ENCODE measurements at places on chromosomes 6 and 20.

- DNase-seq = no peak
Measured at GRCh38 chr6:113971741-113972140, 793 bp upstream of the HDAC2 start.

DNA sequence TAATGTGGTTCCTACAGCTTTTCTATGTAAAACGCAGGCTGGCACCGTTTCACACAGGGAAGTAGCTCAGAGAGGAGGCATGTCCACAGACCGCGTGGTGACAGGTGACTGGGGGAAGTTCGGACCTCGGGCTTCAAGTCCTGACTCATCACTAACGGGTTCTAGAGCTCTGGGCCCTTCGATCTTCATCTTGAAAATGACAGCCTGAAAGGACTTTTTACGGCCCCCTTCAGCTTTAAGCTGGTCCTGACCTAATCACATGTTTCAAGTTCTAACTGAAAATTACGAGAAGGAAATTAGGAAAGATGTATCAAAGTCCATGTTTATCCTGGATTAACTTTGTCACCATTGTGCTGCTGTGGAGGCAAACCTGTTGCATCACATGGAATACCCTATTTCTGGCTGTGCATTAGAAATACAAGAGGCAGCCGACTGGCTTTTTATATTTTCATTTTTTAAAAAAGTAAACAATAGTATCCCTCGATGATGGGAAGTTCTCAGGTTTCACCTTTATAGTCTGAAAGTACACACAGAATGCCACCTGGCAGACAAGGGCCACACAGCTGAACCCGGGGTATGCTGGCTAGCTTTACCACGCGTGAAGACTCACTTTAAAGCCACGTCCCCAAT, 2.0 kb downstream of the MAN1A1 start:
- DNase-seq = no peak

GRCh38 chr20:53903652-53903987, 166.8 kb downstream of the BCAS1 start:
- no peak for DNase-seq

DNA sequence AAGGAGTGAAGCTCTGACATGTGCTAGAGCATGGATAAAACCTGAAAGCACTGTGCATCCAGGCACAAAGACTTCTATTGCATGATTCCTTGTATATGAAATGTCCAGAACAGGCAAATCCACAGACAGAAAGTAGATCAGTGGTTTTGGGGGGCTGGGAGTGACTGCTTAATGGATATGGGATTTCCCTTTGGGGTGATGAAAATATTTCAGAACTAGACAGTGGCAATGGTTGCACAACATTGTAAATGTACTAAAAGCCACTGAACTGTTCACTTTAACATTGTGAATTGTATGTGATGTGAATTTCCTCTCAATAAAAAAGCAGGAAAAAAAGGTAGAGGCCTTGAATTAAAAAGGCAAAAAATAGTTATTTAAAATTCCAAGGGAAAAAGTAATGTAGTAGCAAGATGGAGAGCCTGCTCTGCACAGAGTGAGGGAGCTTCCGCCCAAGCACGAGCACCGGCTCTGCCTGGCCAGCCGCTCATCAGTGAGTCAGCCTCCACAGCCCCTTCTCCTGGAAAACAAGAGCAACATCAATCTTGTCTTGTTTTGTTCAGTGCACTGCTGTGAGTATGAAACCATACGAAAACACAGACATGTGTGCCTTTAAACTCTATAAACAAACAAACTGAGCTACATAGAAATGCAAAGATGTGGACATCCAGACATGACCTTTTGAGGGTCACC, 74.6 kb upstream of the THBS2 start:
- peak; percentile 20 for DNase-seq

DNA sequence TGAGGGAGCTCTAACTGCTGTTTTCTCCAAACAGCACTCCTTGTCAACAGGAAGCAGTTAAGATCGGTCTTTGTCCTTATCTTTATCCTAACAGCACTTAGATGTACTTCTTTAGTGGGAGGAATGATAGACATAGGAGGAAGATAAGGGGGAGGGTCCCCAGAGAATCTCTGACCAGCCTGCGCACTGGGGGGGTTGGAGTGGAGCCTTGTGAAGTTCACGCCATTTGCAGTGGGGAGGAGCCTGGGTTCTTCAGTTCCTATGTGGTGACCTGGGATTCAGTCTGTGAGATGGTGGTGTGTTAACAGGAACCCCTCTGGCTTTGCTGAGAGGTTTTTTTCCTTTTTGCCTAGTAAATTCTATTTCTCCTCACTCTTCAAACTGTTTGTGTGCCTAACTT, 18.1 kb upstream of the ASCC3 start:
- no peak for DNase-seq

DNA sequence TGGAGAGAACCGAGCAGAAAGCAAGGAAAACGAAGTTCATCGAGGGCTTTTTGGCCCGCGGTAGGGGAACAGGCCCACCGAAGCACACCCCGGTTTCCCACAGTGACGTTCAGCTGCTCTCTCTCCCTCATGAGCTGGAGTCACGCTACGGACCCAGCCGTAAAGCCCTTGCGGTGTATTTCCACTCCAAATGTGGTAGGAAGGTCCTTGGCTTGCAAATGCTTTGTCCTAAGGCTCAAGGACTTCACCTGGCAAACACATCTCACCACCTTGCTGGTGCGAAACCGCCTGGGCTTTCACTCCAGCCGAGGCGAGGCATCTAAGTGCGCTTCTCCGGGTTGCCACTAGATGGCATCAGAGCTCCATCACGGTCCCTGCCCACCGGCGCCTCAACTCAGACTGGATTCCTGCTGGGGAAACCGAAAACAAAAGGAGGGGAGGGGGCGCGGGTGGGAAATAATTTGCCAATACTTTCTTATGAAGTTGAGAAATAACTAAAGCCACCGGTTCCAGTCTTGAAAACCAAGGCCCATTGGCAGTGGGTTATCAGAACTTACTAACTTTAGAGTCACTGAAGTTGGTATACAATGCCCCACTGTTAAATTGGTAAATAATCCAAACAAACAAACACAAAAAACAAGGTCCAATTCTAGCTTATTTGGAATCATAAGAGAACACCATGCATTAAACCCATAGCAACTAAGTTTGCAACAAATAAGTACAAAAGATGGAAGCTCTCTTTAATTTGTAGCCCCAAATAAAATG, 13.4 kb upstream of the FOXC1 start:
- no peak for DNase-seq

GRCh38 chr6:106745197-106745770, 115.9 kb downstream of the QRSL1 start:
- no peak for DNase-seq

GRCh38 chr6:8245726-8246125, 143.4 kb upstream of the EEF1E1 start:
- no peak for DNase-seq

GRCh38 chr6:141117874-141118273, 1014.9 kb upstream of the GJE1 start:
- no peak for DNase-seq

DNA sequence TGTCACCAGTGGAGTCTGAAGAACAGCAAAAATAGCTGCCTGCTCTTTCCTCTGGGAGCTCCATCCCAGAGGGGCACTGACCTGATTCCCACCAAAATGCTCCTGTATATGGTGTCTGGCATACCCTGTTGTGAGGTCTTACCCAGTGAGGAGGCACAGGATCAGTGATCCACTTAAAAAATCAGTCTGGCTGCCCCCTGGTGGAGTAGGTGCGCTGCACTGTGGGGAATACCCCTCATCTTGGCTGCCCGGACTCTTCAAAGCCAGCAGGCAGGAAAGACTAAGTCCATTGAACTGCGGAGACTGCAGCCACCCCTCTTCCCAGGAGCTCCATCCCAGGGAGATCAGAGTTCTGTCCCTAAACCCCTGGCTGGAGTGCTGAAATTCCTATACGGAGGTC, 230.9 kb upstream of the HTR1E start:
- DNase-seq = no peak

DNA sequence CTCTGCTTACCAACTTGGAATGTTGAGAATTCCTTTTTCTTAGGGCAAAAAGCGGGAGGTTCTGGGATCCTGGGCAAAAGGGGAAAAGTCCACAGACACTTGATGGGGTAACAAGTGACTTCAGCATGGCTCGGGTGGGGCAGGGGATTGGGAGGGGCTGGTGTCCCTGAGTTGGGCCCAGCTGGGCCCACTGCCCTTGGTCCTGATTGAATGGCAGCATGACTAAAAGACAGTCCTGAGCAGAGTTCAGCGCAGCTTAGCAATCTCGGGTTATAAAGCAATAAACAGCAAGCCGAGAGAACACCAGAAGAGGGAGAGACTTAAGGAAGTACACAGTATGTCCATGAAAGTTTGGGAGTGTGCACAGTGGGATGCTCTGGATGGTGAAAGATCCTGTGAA, 5.6 kb downstream of the PPP2R5D start:
- no peak for DNase-seq

- no peak for DNase-seq
Measured at GRCh38 chr6:29763491-29764289, 40.5 kb downstream of the HLA-F start.

GRCh38 chr20:37596890-37597536, 69.3 kb upstream of the BLCAP start:
- DNase-seq = no peak

DNA sequence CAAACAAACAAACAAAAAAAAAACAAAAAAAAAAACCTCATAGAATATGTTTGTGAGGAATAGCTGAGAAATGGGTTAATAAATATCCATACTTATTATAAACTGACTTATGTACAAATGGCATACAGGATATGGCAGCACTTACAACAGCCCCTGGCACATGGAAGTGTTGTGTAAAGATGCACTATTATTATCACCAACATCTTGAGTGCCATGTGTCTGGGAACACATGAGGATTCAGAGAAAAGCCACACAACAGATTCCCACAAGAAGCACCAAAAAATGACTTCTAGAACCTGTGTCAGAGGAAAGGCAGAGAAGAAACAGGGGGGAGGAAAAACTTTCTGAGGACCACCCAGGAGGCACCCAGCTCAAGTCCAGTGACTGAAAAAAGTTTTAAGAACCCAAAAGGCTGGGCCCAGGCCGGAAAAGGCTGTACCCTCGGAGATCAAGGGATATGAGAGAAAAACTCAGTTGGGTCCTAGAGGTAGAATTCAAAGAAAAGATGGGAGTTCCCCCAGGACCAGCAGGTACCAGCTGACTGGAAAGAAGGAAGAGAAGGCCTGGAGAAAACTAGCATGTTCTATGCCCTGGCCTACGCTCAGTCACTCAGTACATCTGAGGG, 9.4 kb upstream of the TAF8 start:
- DNase-seq = no peak

- DNase-seq = no peak
Measured at GRCh38 chr20:7136886-7137285, 369.4 kb downstream of the BMP2 start.

DNA sequence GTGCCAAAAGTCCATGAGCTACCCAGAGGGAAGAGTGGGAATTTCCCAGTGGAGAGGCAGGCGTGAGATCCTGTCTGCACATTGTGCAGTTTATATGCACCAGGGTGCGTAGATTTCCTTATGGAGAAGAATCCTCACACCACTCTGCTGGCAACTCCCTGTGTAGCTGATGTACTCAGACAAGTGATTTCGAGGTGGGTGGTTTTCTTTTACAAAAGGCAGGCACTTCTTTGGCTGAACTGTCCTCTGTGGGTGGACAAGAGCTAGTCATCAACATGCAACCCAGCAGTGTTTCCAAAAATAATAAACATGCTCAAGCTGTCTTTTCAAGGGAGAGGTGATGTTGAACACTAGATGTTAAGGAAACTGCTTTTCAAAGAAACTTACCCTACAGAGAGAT, 121.7 kb upstream of the NXT1 start:
- no peak for DNase-seq

GRCh38 chr20:46400828-46401477, 5.5 kb downstream of the ELMO2 start:
- no peak for DNase-seq

GRCh38 chr20:57306747-57307146, 22.9 kb upstream of the SPO11 start:
- no peak for DNase-seq

DNA sequence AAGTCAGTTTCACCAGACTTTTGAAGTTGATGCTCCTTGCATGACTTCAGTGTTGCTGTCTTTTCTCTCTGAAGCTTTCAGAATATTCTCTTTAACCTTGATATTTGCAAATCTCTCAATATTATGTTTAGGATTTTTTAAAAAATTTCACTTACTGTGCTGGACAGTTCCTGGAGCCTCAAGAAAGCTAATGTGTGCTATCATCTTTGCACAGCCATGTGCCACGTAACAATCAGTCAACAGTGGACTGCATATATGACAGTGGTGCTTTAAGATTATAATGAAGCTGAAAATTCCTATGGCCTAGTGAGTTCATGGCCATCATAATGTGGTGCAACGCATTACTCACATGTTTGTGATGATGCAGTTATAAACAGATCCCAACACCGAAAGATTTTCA, 59.1 kb upstream of the OGFRL1 start:
- DNase-seq = no peak

DNA sequence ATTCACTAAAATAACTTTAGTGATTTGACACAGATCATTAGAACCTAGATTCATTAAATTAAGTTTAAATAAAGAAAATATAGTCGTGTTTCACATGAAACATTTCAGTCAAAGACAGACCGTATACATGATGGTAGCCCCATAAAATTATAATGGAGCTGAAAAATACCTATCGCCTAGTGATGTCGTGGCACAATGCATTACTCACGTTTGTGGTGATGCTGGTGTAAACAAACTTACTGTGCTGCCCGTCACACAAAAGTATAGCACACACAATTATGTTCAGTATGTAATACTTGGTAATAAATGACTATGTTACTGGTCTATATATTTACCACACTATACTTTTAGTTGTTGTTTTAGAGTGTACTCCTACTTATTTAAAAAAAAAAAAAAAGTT, 17.3 kb downstream of the DST start:
- no peak for DNase-seq

DNA sequence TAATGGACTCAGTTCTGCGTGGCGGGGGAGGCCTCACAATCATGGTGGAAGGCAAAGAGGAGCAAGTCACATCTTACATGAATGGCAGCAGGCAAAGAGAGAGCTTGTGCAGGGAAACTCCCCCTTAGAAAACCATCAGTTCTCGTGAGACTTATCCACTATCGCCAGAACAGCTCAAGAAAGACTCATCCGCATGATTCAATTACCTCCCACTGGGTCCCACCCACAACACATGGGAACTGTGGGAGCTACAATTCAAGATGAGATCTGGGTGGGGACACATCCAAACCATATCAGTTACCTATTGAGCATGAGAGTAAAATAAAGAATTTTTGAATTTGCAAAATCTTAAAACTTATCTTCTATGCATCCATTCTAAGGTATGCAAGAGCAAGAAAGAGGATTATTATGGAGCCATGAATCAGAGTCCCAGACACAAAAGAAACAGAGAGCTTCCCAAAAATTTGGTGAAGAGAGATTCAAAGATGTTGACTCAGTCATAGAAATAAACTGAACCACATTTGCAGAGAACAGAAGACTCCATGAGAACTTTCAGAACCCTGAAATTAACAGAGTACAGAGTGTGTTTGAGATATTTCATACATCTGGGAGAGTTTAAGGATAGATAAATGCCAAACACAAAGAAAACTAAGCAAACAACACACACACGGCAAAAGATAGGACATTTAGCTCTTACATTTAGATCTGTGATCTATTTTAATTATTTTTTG, 17.1 kb upstream of the MOXD1 start:
- no peak for DNase-seq

Data from H54 (cell line).